ENCODE measurements at places on chromosomes 3 and 15. TPM values are rescaled to one million over a fixed set of nuclear protein-coding genes. Genes with fewer than 3 reads are reported as not detected.

- no peak for DNase-seq
These were observed 140.1 kb downstream of the STAC start for GRCh38 chr3:36520241-36521006.

GRCh38 chr3:100463002-100463401, 29.4 kb upstream of the TMEM45A start:
- peak; percentile 63 for DNase-seq

DNA sequence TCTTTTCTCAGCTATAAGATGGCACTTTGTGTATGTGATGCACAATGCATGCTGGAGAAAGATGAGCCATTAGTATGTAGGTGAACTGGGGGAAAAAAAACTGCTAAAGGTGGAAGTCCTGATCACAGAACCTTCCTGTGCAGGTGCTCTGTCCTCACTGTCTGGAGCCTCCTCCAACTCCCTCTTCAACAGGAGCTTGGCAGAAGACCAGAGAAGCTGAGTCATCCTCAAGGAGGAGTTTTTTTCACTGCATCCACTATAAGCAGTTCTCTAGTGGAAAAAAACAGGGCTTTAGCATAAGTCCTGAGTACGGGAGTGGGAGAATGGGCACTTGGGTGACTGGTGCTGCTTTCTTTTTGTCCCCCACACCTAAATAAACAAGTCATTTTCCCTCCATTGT, 168.4 kb upstream of the CADPS start:
- DNase-seq: peak; percentile 62

The RHOV gene
- total RNA-seq: 38.7 TPM

The CLDN18 gene
- total RNA-seq: not detected

- no peak for DNase-seq
These were observed 16.3 kb upstream of the NEK10 start for GRCh38 chr3:27385504-27385903.

DNA sequence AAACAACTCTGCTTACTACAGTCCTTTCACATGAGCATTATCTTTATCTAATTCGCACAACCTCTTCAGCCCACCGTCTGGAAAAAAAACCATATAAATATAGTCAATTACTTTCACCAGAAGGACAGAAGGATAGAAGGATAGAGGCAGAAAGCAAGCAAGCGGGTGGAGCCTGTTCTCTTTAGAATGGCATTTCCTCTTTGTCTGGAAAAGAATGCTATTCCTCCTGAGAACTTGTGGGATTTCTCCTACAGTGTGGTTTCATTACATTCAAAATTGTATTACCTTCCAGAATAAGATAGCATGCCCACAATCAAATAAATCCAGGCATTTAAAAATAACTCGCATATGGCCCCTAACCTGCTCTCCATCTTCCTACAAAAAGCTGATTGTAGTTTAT, 23.1 kb downstream of the SLC30A4 start:
- DNase-seq: peak; percentile 12

The EBLN2 gene
- total RNA-seq: 5.6 TPM

- no peak for DNase-seq
These were observed 23.0 kb downstream of the MKRN2 start for GRCh38 chr3:12579905-12580304.

The GATM gene
- total RNA-seq: 1.3 TPM

- no peak for DNase-seq
These were observed 96.2 kb upstream of the TRPM1 start for GRCh38 chr15:31197497-31198414.

The SLC28A1 gene
- not detected for total RNA-seq

GRCh38 chr15:49715211-49715610, 94.4 kb downstream of the DTWD1 start:
- DNase-seq: no peak

The GNB4 gene
- total RNA-seq: 10.9 TPM

DNA sequence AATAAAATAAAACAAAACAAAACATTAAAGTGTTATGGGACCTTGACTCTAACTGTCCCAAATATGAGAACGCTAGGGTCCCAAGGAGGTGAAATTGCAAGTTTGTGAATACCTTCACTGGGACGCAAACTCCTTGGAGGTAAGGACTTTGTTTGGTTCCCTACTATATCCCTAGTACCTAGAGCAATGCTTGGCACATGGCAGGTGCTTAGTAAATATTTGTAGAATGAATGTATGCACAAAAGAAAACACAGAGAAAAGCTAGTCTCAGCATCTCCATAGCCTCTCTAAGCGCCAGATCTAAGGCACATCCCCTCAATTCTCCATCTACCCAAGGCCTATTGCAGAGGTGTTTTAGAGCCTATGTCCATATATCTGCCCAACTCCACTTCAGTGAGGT, 30.5 kb downstream of the GPR176 start:
- no peak for DNase-seq

DNA sequence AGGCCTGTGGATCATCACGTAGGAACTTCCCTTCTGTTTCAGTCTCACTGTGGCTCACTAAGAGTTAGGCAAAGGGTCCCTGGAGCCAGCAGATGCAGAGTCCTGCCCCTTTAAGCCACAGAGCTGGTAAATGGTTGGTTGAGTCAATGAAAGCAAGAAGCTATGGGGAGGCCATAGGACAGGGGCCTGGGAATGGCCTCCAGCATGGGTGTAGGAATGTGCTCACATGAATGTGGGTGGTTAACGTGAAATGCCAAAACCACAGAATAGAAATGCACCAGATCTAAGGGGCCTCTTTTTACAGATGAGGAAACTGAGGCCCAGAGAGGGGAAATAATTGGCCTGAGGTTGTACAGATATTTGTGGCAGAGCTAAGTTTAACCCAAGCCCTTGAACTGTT, 150.3 kb downstream of the TLE3 start:
- DNase-seq: no peak

GRCh38 chr3:128402319-128402718, 64.4 kb downstream of the DNAJB8 start:
- no peak for DNase-seq

- DNase-seq: no peak
These were observed 3.3 kb downstream of the WNT7A start for GRCh38 chr3:13876451-13877100.

DNA sequence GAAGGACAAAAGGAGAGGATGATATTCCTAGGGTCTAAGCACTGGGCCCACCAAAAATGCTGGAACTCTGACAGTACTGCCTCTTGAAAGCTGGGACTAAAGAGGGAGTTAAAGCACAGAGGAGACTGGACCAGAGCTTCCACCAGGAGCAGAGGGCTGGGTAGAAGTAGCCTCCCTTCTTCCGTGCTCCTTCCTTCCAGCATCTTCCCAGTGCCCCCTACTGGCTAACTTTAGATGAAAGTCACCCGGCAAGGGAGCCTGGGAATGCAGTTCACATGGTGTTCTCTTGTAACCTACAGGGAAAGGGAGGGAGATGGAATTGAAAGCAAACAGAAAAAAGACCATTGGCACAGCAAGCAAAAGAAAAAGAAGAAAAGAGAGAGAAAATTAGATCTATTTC, 106.1 kb upstream of the COL8A1 start:
- peak; percentile 54 for DNase-seq

DNA sequence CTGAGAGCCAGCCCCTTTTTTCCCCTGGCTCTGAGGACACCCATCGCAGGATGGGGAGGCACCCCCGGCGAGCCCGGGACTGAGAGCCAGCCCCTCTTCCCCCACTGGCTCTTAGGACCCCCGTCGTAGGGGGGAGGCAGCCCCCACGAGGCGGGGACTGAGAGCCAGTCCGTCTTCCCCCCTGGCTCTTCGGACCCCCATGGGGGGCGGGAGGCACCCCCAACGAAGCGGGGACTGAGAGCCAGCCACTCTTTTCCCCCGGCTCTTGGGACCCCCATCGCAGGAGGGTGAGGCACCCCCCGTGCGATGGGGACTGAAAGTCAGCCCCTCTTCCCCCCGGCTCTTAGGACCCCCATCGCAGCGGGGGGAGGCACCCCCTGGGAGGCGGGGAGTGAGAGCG, 36.8 kb upstream of the SSUH2 start:
- DNase-seq: no peak

- DNase-seq: peak; percentile 11
These were observed 1.2 kb upstream of the TPRG1 start for GRCh38 chr3:189170559-189170958.

- DNase-seq: peak; percentile 48
These were observed 229.6 kb downstream of the BBX start for GRCh38 chr3:107752202-107752990.

The TTLL3 gene
- total RNA-seq: 11.3 TPM

DNA sequence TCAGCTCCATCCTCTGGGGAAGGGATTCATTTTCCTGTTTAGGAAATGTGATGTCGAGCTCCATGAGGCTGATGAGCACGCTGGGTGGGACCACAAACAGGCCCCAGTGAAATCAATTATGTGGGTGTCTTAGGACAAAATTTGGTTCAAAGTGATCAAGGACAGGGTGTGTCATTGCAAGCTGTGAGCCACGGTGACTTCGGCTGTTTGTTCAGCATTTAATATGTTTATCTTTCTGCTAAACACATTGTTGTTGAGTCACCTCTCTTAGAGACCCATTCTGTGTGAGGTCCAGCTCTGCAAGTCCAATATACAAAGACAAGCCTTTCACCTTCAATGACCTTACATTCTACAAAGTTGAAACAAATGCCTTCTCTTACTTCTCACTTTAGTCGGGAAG, 41.3 kb downstream of the SSR3 start:
- DNase-seq: no peak

- DNase-seq: no peak
These were observed 74.5 kb upstream of the TSPAN3 start for GRCh38 chr15:77145370-77145769.

GRCh38 chr15:95170561-95171380, 939.4 kb downstream of the MCTP2 start:
- DNase-seq: no peak

GRCh38 chr15:72306211-72306785, 13.7 kb downstream of the CELF6 start:
- peak; percentile 45 for DNase-seq

DNA sequence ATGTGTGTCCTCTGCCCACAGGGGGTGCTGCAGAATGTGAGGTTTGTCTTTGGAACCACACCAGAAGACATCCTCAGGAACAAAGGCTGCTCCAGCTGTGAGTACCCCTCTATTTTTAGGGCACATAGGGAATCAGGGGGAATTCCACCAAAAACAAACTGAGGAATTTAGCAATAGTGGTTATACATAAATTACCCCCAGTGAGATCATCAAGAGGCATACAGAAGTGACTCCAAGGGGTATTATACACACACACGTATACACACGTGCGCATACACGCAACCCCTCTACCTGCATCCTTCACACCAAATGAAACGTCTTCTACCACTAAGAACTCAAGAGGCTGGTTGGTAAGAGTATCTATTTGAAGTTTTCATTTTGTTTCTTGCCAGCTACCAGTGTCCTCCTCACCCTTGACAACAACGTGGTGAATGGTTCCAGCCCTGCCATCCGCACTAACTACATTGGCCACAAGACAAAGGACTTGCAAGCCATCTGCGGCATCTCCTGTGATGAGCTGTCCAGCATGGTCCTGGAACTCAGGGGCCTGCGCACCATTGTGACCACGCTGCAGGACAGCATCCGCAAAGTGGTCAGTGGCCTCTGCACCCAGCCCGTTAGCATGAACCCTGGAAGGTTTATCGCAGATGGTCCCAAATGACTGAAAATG, 2.9 kb downstream of the THBS1 start:
- peak; percentile 39 for DNase-seq

- DNase-seq: no peak
These were observed 210.4 kb downstream of the NECTIN3 start for GRCh38 chr3:111282024-111282423.

- peak; percentile 40 for DNase-seq
These were observed at the start of gene CMTM7 for GRCh38 chr3:32391643-32392535. TSS of gene CMTM7 (plus strand) at chr3:32391853. CDS start at chr3:32391907, 54 bp downstream.

DNA sequence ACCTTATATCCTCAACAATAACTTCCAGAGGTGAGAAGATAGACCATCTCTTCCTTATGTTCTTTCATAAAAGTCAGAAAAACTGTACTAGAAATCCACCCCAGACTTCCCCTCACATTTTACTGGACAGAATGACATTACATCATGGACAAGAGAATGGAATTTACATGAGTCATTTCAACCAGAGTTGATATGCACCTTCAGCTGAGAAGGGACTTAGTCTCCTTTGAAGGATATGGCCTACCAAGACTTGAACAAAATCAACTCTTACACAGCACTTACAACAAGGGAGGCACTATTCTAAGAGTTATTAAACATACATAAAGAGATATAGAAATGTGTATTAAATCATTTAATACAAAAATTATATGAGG, 380.0 kb upstream of the DPH6 start:
- peak; percentile 30 for DNase-seq

The SPATA12 gene
- total RNA-seq: not detected

- no peak for DNase-seq
These were observed 1274.4 kb downstream of the ROBO2 start for GRCh38 chr3:78314327-78314726.

DNA sequence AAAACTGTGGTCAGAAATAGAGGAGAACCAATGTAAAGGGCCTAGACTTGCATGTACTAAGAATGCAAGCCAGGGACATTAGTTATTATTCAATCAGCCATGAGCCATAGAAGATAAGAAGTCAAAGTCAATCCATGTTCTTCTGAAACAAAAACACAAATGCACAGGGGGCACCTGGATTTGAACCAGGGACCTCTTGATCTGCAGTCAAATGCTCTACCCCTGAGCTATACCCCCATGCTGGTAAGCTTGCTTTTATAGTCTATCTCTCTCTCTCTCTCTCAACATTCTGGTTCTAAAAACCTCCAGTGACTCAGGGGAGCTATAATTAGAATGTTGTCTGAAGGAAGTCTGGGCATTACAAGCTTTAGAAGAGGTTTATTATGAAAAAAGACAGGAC, 85.6 kb upstream of the ACP3 start:
- peak; percentile 79 for DNase-seq

- no peak for DNase-seq
These were observed 142.0 kb downstream of the GABRB3 start for GRCh38 chr15:26630857-26631256.

- DNase-seq: no peak
These were observed 366.7 kb downstream of the PTPRG start for GRCh38 chr3:61928039-61928438.

DNA sequence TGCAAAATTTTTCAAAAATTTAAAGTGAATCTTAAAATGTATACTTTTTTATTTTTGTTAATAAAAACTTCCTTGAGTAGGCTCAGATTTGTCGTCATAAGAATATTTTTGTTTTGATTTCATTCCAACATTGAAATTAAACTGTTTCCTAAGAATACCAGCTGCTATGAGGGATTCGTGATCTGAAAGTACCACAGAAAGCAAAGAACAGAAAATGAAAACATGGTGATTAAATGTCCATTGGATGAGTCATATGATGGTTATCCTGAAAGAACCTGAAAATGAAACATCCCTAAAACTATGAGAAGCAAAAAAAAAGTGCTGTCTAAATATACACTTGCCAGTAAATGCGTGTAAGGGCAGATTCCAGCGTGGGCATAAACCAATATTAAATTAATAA, 143.8 kb downstream of the GMNC start:
- peak; percentile 68 for DNase-seq

Measured in bronchial epithelial cell (primary cell).